Mesothelial cell of epicardium (in vitro differentiated cells): ENCODE measurements at places on chromosomes 13 and 19. TPM values are rescaled to one million over a fixed set of nuclear protein-coding genes. Genes with fewer than 3 reads are reported as not detected.

DNA sequence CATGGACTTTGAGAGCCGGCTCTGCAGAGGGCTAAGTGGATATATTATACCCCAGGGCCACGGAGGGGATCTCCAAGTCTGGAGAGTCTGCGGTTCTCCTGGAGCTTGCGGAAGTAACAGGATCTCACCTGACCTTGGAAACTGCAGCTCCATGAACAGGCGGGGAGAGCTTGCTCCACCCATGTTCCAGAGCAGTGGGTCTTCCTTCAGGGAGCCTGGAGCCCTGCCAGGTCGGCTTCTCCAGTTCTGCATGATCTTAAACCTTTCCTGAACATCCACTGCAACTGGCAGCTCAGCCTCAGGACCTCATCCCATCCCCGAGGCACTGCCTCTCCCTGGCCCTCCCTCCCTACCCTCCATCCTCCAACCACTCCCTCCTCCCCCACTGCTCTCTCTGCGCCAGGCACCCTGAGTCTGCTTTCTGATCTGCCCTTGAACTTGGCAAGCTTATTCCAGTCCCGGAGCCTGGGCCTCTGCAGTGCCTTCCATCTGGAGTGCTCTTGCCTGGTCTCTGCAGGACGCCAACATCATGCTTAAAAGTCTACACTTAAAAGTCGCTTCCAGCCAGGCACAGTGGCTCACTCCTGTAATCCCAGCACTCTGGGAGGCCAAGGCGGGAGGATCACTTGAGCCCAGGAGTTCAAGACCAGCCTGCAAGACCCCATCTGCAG is 13.2 kb downstream of the ATCAY start:
- no peaks in the 10 kb centered on the region for H3K36me3 ChIP-seq
- H3K4me3 ChIP-seq, result no peak overlapping the region
- H3K27me3 ChIP-seq, result peaks cover 2% of the 10 kb centered on the region

DNA sequence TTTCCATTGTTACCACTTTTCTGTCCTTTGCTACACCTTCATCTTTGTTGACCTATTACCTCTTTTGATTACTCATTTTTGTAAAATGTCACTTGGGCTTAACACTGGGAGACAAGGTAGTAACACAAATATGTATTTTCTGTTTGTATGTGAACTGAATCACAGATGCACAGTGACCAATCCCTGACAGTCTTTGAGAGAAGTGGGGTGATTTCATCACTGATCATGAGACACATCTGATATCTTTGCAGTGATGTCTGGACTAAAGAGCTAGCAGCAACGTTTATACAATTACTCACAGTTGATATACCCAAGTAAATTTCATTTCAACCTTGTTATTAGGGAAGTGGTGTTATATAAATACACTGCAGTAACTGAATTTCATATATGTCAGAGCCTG is 1397.4 kb upstream of the SPRY2 start:
- no peak for DNase-seq
- no peak overlapping the region for H3K4me3 ChIP-seq
- no peaks in the 10 kb centered on the region for H3K36me3 ChIP-seq

DNA sequence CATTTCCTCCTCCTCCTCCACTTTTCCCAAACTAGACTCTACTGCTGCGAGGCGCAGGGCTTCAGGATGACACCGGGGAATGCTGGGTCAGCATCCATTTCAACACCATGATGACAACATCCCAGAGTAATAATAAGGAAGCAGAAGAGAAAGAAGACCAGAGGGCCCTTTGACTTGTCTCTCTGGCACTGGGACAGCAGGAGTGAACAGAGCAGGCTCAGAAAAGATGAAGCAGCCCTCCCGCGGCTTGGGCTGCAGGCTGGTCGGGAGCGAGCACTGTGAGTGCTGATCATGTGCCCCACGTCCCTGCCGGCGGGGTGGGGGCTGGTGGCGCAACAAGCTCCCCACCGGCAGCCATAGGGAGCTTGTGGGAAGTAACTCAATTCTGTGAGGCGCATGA is 30.5 kb downstream of the RANBP3 start:
- H3K4me1 ChIP-seq, result peaks cover 48% of the 10 kb centered on the region
- peak overlapping the region; percentile 3 for H3K27ac ChIP-seq
- no peaks in the 10 kb centered on the region for H3K27me3 ChIP-seq
- DNase-seq, result no peak

DNA sequence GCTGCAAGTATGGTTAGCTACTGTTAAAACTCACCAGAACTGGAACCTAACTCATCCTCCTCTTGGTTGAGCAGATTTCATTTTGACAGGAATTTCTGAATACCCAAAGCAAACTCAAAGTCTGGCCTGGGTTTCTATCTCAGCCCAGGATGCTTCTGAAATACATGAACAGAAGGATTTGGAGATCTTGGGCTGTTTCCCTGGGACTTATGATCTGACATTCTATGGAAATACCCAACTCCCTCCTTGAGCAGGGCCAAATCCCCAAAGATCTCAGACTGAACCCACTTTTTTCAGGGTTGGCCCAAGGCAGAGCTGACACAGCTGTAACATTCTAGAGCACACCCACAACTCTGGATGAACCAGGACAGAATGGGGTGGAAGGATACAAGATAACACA is 1.1 kb upstream of the ITM2B start:
- H3K27me3 ChIP-seq, result no peaks in the 10 kb centered on the region
- peak overlapping the region; percentile 96 for H3K4me3 ChIP-seq
- no peak overlapping the region for H3K27ac ChIP-seq

GRCh38 chr13:93529961-93530360 is 303.4 kb downstream of the GPC6 start:
- H3K27ac ChIP-seq, result no peak overlapping the region
- peaks cover 8% of the 10 kb centered on the region for H3K4me1 ChIP-seq

DNA sequence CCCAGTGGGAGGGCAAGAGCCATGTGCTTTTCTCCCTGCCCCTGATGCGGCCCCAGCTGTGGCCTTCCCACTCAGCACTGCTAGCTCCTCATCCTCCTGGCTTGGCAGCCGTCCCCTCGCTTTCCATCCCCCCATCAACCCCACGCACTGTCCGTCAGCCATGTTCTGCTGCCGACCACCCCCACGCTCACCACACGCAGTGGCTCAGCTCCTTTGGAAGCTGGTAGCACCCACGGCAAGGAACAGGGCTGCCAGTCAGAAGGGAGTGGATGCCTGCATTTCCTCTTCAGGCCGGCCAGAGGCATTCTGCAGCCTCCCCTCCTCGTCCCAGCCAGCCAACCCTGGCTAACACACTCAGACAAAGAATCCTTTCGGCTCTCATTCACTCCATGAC is 6.3 kb downstream of the CALM3 start:
- peaks cover 11% of the 10 kb centered on the region for H3K36me3 ChIP-seq
- DNase-seq, result no peak
- no peak overlapping the region for H3K4me3 ChIP-seq
- no peaks in the 10 kb centered on the region for H3K27me3 ChIP-seq

DNA sequence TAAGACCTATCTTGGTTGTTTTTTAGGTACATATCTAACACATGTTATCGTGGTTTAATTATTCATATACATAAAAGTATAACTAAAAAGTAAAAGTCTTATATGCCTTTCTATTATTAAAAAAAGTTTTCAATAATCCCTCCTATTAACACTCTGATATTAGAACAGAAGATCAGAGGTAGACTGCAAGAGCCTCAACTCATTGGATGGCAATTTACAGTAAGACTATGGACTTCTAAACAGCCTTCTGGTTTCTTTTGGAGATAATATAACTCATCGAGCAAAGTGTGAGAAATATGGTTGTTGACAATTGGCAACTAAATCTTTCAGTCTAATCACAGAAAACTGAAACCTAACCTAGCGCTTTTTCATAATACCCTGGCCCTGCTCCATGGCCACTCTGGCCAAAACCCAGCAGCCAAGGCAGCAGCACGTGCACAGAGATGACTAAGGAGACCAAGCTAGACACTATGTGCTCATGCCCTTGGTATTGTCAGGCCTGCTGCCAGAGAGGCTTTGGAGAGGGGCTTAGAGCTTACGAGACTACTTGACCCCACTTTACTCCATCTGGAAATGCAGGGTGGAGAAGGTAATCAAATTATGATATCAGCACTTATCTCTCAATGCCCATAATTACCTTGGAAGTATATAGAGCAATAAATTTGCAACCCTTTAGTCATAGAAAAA is 40.6 kb upstream of the EEF1AKMT1 start:
- peaks cover 13% of the 10 kb centered on the region for H3K36me3 ChIP-seq
- peaks cover 14% of the 10 kb centered on the region for H3K4me1 ChIP-seq
- H3K4me3 ChIP-seq, result no peak overlapping the region
- no peaks in the 10 kb centered on the region for H3K27me3 ChIP-seq
- H3K27ac ChIP-seq, result peak overlapping the region; percentile 84

GRCh38 chr19:6030214-6030507 is 52.2 kb upstream of the RANBP3 start:
- H3K4me3 ChIP-seq, result no peak overlapping the region
- no peak overlapping the region for H3K27ac ChIP-seq
- peaks cover 7% of the 10 kb centered on the region for H3K4me1 ChIP-seq
- peaks cover 5% of the 10 kb centered on the region for H3K27me3 ChIP-seq

GRCh38 chr13:91162180-91162579 is 185.3 kb upstream of the MIR17HG start:
- H3K4me3 ChIP-seq, result no peak overlapping the region
- DNase-seq, result no peak
- no peak overlapping the region for H3K27ac ChIP-seq
- no peaks in the 10 kb centered on the region for H3K36me3 ChIP-seq
- H3K27me3 ChIP-seq, result no peaks in the 10 kb centered on the region
- H3K4me1 ChIP-seq, result peaks cover 6% of the 10 kb centered on the region

GRCh38 chr13:80475718-80476117 is 134.8 kb upstream of the SPRY2 start:
- H3K4me3 ChIP-seq, result no peak overlapping the region
- peaks cover 17% of the 10 kb centered on the region for H3K4me1 ChIP-seq
- no peak for DNase-seq
- H3K27ac ChIP-seq, result no peak overlapping the region
- H3K36me3 ChIP-seq, result no peaks in the 10 kb centered on the region

- H3K36me3 ChIP-seq, result no peaks in the 10 kb centered on the region
- no peaks in the 10 kb centered on the region for H3K27me3 ChIP-seq
- no peak overlapping the region for H3K4me3 ChIP-seq
- H3K4me1 ChIP-seq, result peaks cover 28% of the 10 kb centered on the region
These were observed 23.2 kb upstream of the CRTC1 start for GRCh38 chr19:18660051-18660910.

- no peaks in the 10 kb centered on the region for H3K27me3 ChIP-seq
- H3K27ac ChIP-seq, result peak overlapping the region; percentile 2
- DNase-seq, result no peak
These were observed 31.6 kb upstream of the C1QTNF9 start for GRCh38 chr13:24277761-24278160.

GRCh38 chr13:24223341-24224231 is 63.1 kb downstream of the SPATA13 start:
- no peak overlapping the region for H3K4me3 ChIP-seq
- no peaks in the 10 kb centered on the region for H3K4me1 ChIP-seq
- H3K27me3 ChIP-seq, result no peaks in the 10 kb centered on the region
- no peak overlapping the region for H3K27ac ChIP-seq
- no peak for DNase-seq

The ZNF506 gene
- 17.6 to 21.3 TPM (median 19.9 TPM) in 3 replicates for total RNA-seq

The TEX101 gene
- not detected in 3 replicates for total RNA-seq

The DDX49 gene
- 41.3 to 46.1 TPM (median 45.6 TPM) in 3 replicates for total RNA-seq

The LGALS7B gene
- total RNA-seq, result 1.2 TPM in 1 of 3 replicates, not detected in the others

The ZSCAN1 gene
- 1.7 to 3.5 TPM (median 2.9 TPM) in 3 replicates for total RNA-seq

The ZNF43 gene
- 54.2 to 57.3 TPM (median 55.8 TPM) in 3 replicates for total RNA-seq

The IGSF23 gene
- not detected in 3 replicates for total RNA-seq

The LILRB1 gene
- total RNA-seq, result not detected in 3 replicates
